ENCODE measurements at places on chromosomes 2 and 18. TPM values are rescaled to one million over a fixed set of nuclear protein-coding genes. Genes with fewer than 3 reads are reported as not detected.

GRCh38 chr18:46793565-46793964, 36.7 kb upstream of the ST8SIA5 start:
- no peak for DNase-seq

DNA sequence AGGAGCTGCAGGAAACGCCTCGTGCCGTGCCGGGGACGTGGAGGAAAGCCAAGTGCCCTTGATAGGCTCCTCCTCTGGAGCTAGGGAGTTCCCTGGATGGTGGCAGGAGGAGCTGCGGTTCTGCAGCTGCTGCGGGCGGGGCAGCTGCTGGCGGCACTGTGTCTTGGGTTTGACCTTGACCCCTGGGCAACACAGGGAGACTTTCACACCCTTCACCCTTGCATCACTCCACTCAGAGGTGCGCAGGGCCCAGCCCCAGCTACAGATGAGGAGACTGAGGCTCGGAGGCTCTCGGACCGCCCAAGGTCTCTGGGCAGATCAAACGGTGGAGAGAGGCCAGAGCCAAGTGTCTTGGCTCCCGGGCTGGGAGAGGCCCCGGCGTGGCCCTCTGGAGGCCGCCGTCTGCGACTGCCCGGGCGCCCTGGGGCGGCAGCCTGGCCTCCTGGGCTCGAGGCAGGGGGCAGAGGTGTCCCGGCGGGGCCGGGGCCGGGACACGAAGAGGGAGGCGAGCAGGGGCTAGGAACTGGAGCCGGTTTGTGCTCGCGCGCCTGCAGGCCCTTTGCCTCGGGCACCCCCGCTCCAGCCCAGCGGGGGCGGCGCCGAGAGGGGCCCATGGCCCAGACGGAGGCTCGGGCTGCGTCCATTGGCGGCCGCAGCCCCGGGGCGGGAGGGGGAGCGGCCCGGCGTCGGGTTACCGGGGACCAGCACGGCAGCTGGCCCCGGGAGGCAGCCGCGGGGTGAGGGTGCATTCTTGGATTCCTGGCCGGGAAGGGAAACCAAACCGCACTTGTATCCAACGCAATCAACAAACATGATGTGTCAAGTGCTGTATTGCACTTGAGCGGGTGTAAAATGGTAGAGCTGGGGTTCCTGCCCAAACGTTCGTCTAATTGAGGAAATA, 129.6 kb upstream of the SLC1A4 start:
- peak; percentile 97 for DNase-seq

DNA sequence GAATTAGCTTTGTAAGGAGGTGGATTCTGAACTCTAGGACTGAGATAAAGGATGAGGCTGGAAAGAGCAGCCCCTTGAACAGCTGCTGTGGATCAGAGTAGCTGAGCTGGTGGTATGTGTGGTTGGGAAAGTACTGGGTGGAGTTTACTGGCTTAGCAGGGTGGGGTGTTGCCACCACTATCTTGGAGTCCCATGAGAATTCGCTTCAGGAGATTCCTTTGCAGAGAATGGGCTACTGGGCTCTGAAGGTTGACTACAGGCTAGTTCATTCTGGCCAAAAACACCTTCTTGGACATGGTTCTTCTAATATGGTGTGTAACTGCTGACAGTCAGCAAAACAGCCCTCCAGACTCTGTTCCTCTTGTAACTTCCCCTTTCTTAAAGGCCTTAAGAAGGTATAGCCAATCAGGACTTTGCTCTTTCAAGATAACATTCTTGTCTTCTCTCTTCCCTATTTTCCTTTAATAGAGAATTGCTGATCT, 52.7 kb downstream of the TET3 start:
- peak; percentile 40 for DNase-seq

- no peak for DNase-seq
Measured at GRCh38 chr2:163414121-163414520, 321.7 kb downstream of the FIGN start.

- DNase-seq = no peak
Measured at GRCh38 chr18:61196750-61197149, 136.5 kb upstream of the CDH20 start.

DNA sequence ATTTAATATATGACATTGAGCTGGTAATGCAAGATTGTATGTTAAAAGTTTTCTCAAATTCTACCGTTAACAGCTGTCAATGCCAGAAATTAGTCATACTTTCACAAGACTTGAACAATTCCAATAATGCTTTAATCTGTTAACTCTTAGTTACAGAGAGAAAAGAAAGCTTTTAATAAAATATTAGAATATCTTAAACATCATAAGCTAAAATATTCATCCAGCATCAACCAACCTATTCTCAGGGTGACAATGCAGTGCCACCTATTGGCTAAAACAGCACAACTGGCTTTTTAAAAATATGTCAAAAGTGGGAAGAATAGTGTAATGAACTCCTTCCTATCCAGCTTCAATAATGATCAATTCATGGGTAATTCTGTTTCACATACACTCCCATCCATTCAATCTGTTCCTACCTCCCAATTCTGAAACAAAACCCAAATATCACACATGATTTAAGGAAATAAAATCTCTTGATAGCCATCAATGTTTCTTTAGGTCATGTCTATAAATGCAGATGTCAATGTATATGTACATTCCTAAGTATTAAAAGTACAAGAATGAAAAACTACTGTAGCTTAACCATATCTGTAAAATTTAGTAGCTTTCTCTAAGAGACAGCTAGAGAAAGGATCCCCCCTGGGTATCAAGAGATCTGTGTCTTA, 79.8 kb upstream of the CCDC141 start:
- no peak for DNase-seq

KCNG3 gene
- 2.4 TPM for total RNA-seq

CRYBA2 gene
- not detected for total RNA-seq

LAMA1 gene
- total RNA-seq = 1.4 TPM

RAB6C gene
- not detected for total RNA-seq
